ENCODE measurements at places on chromosomes 11 and 22. TPM values are rescaled to one million over a fixed set of nuclear protein-coding genes. Genes with fewer than 3 reads are reported as not detected.

Gene EIF3M
- 233 TPM for total RNA-seq

Gene SHISA8
- not detected for total RNA-seq

DNA sequence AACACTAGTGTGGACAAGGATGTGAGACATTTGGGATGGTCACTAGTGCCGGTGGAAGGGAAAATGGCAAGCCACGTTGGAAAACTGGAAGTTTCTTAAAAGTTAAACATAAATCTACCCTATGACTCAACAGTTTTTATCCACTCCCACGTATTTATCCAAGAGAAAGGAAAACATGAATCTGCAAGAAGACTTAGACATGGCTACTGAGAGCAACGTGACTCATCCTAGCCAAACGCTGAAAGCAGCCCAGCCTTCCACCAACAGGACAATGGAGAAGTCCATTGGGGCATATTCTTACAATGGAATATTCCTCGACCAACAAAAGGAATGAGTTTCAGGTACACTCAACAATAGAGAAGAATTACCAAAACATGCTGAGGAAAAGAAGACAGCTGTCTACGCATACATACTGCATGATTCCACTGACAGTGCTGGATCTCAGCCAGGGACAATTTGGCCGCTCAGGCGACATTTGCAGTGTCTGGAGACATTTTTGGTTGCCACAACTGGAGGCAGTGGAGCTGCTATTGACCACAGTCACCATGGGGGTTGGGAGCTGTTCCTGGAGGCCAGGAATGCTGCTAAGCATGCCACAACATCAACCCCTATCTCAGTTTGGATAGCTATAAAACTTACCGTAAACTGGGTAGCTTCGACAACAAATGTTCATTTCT, 21.2 kb downstream of the SYT13 start:
- H3K27me3 ChIP-seq: peaks cover 5% of the 10 kb centered on the region
- DNase-seq: no peak
- no peaks in the 10 kb centered on the region for H3K36me3 ChIP-seq
- no peak overlapping the region for H3K4me3 ChIP-seq
- H3K4me1 ChIP-seq: no peaks in the 10 kb centered on the region

DNA sequence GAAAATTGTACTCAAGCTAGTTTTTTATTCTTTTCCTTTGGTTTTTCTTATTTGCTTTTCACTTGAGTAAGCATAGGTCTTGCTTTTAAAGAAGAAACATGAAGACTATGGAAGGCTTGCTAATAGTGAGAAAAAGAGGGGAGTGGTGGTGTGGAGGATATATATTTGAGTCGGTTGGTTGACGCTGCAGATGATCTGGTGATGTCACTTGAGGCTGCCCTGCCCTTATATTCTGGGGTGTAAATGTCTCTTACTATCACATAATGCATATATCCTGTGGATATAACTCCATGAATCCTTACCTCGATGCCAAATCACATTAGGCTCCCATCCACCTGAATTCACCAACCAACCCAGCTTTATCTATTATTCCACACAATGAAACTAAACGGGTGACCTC, 2.9 kb downstream of the GRIA4 start:
- DNase-seq: no peak
- H3K27me3 ChIP-seq: peaks cover 39% of the 10 kb centered on the region
- no peaks in the 10 kb centered on the region for H3K36me3 ChIP-seq
- no peaks in the 10 kb centered on the region for H3K4me1 ChIP-seq
- no peak overlapping the region for H3K27ac ChIP-seq
- H3K4me3 ChIP-seq: no peak overlapping the region

DNA sequence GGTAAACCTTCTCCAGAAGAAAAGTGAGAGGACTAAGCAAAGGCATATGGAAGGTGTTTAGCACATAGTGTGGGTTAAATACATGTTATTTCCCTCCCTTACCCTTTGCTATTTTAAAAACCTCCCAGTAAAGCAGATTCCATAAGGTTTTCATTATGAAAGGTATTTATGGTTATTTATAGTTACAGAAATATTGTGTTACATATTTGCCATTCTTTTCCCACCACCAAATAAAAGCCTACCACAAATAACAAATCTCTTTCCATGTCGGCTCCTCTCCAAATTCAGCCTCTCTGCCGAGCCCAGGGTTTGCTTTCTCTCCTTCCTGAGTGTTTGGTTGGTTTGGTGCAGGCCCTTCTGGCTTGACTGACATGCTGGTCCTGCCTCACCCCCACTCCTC, 64.4 kb downstream of the INSC start:
- H3K4me1 ChIP-seq: no peaks in the 10 kb centered on the region
- H3K4me3 ChIP-seq: no peak overlapping the region
- H3K27ac ChIP-seq: no peak overlapping the region
- no peak for DNase-seq
- H3K27me3 ChIP-seq: peaks cover 9% of the 10 kb centered on the region
- H3K36me3 ChIP-seq: no peaks in the 10 kb centered on the region

All from activated CD4-positive, alpha-beta T cell treated with anti-CD3 and anti-CD28 coated beads, Interleukin-2, amount 10 ng/mL, durations not matched to agents 7 days and 5 days (primary cell).